Astrocyte (in vitro differentiated cells and primary cell): ENCODE measurements at places on chromosomes 1 and 21. TPM values are rescaled to one million over a fixed set of nuclear protein-coding genes. Genes with fewer than 3 reads are reported as not detected.

- H3K27me3 ChIP-seq, result no peaks in the 10 kb centered on the region
- H3K27ac ChIP-seq, result no peak overlapping the region
- H3K36me3 ChIP-seq, result no peaks in the 10 kb centered on the region
- no peak overlapping the region for H3K4me3 ChIP-seq
These were observed 183.6 kb downstream of the GIPC2 start for GRCh38 chr1:78229344-78229743.

Gene CD101
- total RNA-seq, result 1.6 and 2.6 TPM in 2 replicates

DNA sequence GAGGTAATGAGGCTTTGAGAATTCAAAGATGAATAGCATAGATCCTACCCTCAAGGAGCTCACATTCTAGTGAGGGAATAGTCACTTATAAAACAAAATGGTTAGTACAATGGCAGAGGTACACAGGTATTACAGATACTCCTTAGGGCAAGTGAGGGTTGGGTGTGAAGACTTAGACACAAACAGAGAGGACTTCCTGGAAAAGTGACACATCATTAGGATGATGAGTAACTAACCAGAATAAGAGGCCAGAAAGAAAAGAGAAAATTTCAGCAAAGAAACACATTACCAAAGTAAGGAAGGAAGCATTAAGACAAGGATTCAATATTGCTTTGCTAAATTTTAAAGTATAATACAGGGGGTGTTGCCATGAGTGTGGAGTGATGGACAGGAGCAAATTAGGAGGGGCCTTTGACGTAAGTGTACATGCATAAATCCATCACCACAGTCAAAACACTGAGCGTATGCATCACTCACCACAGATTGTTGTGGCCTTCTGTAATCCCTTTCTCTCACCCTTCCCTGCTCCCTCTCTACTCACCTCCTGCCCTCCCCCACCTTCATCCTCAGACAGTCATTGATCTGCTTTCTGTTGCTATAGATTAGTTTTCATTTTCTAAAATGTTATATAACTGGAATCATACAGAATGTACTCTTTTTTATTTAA lies 7.9 kb downstream of the CD53 start:
- no peak for DNase-seq
- H3K4me1 ChIP-seq, result no peaks in the 10 kb centered on the region
- no peak overlapping the region for H3K4me3 ChIP-seq
- no peak overlapping the region for H3K27ac ChIP-seq
- H3K27me3 ChIP-seq, result no peaks in the 10 kb centered on the region

- DNase-seq, result peak; percentile 45
- H3K4me1 ChIP-seq, result peaks cover 6% of the 10 kb centered on the region
- H3K36me3 ChIP-seq, result no peaks in the 10 kb centered on the region
- no peaks in the 10 kb centered on the region for H3K27me3 ChIP-seq
- H3K27ac ChIP-seq, result no peak overlapping the region
These were observed 9.0 kb downstream of the NSL1 start for GRCh38 chr1:212782422-212783154.

DNA sequence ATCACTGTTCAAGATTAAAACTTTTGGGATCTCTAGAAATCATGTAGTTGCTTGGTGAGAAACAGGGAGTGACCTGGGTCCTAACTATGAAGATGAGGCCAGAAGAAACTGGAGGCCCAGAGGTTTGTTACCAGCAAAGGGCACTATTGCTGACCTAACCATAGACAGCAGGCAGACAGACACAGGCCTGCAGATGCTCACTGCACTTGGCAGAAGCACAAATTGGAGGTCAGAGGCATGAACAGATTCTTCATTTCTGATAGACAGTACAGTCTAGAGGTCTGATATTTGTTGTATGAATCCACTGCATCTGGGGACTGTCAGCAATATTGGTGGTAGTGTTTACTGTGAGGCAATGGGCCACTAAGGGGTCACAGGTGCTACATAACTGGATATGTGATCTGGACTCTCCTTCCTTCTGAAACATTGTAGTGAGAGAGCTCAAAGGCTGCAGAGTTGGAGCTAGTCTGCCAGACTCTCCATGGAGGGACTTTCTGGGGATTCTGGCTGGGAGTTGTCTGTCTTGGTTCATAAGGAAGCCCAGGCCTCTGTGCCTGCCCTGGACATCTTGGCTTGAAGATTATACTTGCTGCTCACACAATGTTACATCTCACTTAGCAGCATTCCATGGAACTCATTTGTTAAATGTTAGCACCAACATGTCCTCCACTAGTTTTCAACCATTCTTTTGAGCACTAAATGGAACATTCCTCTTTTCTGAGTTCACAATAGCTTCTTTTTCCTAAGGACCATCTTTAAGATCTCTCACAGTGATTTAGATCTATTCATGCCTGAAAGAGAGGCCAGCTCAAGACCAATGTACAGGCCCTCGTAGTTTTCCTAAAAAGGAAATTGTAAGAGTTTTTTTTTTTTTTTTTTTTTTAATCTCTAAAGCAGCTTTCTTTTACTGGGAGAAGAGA lies 26.9 kb upstream of the CCN1 start:
- no peak for DNase-seq
- no peak overlapping the region for H3K4me3 ChIP-seq
- H3K4me1 ChIP-seq, result peaks cover 47% of the 10 kb centered on the region
- no peaks in the 10 kb centered on the region for H3K27me3 ChIP-seq
- H3K36me3 ChIP-seq, result peaks cover 4% of the 10 kb centered on the region

GRCh38 chr1:215479567-215479966 lies 87.5 kb upstream of the KCTD3 start:
- H3K27ac ChIP-seq, result no peak overlapping the region
- no peaks in the 10 kb centered on the region for H3K27me3 ChIP-seq
- no peaks in the 10 kb centered on the region for H3K36me3 ChIP-seq
- peaks cover 12% of the 10 kb centered on the region for H3K4me1 ChIP-seq

- H3K27ac ChIP-seq, result no peak overlapping the region
- no peaks in the 10 kb centered on the region for H3K27me3 ChIP-seq
- H3K4me3 ChIP-seq, result no peak overlapping the region
These were observed 8.1 kb downstream of the ODF2L start for GRCh38 chr1:86387916-86388627.

Gene CR1
- 0.09 and 0.14 TPM in 2 replicates for total RNA-seq

DNA sequence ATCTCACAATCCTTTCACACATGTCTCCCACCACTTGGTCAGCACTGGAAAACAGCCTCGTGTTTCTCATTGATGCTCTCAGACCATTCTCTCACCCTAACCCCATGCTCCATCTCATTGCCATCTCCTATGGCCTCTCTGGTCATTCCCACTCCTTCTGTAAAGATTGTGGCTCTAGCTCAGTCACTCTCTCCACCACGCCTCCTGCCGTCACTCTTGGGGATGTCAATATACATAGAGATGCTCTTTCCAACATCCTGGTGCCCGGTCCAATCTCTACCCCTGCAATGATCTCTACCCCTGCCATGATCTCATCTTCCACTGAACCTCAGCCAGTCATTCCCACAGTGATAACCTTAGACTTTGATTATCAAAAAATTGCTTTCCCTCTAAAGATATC lies 90.1 kb downstream of the NTPCR start:
- no peaks in the 10 kb centered on the region for H3K27me3 ChIP-seq
- no peak for DNase-seq
- H3K36me3 ChIP-seq, result no peaks in the 10 kb centered on the region

Gene PBX1
- 34.2 and 37.2 TPM in 2 replicates for total RNA-seq

DNA sequence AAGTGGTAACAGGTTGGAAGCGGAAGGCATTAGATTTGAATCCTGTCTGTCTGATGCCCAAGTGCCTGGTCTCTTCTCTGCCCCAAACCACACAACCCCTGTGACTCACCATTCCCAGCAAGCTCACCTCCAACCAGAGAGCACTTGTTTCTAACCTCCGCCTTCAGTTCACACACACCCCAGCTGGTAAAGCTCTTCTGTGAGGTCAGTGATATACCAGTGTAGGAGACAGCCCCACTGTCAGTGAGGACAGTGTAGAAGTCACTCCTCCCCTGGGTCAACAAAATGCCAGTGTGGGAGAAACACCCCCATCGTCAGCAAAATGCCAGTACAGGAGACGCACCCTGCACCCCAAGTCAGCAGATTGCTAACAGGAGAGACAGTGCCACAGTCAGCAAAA lies 2.6 kb downstream of the RIMS3 start:
- no peaks in the 10 kb centered on the region for H3K4me1 ChIP-seq
- H3K4me3 ChIP-seq, result no peak overlapping the region
- peak; percentile 36 for DNase-seq
- no peaks in the 10 kb centered on the region for H3K36me3 ChIP-seq

GRCh38 chr21:17340081-17340480 lies 172.8 kb upstream of the CXADR start:
- DNase-seq, result no peak
- no peaks in the 10 kb centered on the region for H3K4me1 ChIP-seq
- no peak overlapping the region for H3K4me3 ChIP-seq

GRCh38 chr1:39132505-39133339 lies 71.8 kb upstream of the MACF1 start:
- no peaks in the 10 kb centered on the region for H3K36me3 ChIP-seq
- no peak overlapping the region for H3K4me3 ChIP-seq
- H3K27ac ChIP-seq, result peak overlapping the region; percentile 70
- H3K27me3 ChIP-seq, result no peaks in the 10 kb centered on the region

DNA sequence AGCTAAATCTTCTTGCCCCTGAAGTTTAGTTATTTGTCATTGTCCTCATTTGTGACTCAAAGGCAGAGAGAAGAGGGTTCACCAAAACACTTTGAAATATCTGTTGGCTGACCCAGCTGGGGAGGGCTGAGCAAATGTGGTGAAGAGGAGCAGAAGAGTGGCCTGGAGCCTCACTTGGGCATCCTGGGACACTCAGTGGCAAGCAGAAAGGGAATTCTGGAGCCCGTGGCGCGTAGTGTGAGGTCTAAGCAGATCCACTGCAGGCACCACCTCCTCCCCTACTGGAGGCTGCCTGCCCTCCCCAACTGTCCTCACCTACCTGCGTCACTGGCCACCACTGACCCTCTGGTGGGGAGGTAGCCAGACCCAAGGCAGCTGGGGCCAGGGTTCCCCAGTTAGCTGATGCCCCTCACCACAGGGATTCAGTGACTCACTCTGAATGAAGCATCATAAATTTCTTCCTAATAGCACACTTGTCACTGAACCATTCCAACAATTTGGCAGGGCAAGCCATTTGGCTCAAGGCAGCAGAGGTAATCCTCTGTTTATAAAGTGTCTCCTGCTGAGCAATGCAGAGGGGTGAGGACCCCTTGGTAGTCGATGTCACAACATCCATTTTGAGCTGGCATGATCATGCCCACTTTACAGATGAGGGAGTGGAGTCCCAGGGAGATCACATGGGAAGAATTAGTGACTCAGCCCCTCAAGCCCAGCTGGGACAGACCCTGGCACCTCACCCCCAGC lies 80.3 kb downstream of the NENF start:
- peaks cover 18% of the 10 kb centered on the region for H3K4me1 ChIP-seq
- no peaks in the 10 kb centered on the region for H3K36me3 ChIP-seq
- H3K27me3 ChIP-seq, result peaks cover 11% of the 10 kb centered on the region
- H3K27ac ChIP-seq, result peak overlapping the region; percentile 28
- DNase-seq, result peak; percentile 86
- no peak overlapping the region for H3K4me3 ChIP-seq

- no peaks in the 10 kb centered on the region for H3K4me1 ChIP-seq
- no peak overlapping the region for H3K27ac ChIP-seq
- H3K27me3 ChIP-seq, result no peaks in the 10 kb centered on the region
- no peak for DNase-seq
- H3K4me3 ChIP-seq, result no peak overlapping the region
- no peaks in the 10 kb centered on the region for H3K36me3 ChIP-seq
These were observed 520.4 kb upstream of the CXADR start for GRCh38 chr21:16992448-16992847.

GRCh38 chr1:82931006-82931405 lies 1067.9 kb downstream of the TTLL7 start:
- no peaks in the 10 kb centered on the region for H3K27me3 ChIP-seq
- H3K27ac ChIP-seq, result no peak overlapping the region
- no peaks in the 10 kb centered on the region for H3K36me3 ChIP-seq
- no peak for DNase-seq
- no peaks in the 10 kb centered on the region for H3K4me1 ChIP-seq
- H3K4me3 ChIP-seq, result no peak overlapping the region

- no peaks in the 10 kb centered on the region for H3K27me3 ChIP-seq
- H3K36me3 ChIP-seq, result no peaks in the 10 kb centered on the region
- no peak for DNase-seq
- no peak overlapping the region for H3K4me3 ChIP-seq
These were observed 54.4 kb upstream of the B3GALNT2 start for GRCh38 chr1:235558621-235559169.

DNA sequence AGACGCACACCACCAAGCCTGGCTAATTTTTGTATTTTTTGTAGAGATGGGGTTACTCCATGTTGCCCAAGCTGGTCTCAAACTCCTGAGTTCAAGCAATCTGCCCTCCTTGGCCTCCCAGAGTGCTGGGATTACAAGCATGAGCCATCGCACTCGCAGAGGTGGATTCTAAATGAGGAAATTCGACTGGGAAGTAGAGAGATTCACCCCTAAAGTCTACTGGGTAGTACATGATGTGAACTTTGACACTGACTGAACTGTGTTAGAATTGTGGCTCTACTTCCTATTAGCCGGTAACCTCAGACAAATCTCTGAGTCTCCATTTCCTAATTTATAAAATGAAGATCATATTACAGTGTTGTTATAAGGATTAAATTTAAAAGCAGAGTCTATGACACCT lies 276.0 kb upstream of the NR5A2 start:
- no peak overlapping the region for H3K27ac ChIP-seq
- DNase-seq, result no peak
- no peaks in the 10 kb centered on the region for H3K27me3 ChIP-seq
- no peaks in the 10 kb centered on the region for H3K4me1 ChIP-seq
- no peak overlapping the region for H3K4me3 ChIP-seq
- no peaks in the 10 kb centered on the region for H3K36me3 ChIP-seq

DNA sequence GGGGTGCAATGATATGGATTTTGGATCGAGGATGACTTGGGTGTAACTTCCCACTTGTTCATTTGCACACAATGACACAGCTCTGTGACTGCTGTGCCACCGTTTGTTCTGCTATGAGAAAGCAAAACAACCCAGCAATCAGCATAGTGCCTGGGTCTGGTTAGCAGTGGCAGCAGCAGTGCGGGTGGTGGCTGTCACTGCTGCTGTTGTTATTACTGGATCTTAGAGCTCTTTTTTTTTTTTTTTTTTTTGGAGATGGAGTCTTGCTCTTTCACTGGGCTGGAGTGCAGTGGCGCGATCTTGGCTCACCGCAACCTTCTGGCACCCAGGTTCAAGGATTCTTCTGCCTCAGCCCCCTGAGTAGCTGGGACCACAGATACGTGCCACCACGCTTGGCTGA lies 56.9 kb downstream of the TBCE start:
- no peaks in the 10 kb centered on the region for H3K36me3 ChIP-seq
- no peaks in the 10 kb centered on the region for H3K27me3 ChIP-seq
- no peak overlapping the region for H3K4me3 ChIP-seq
- H3K4me1 ChIP-seq, result no peaks in the 10 kb centered on the region
- H3K27ac ChIP-seq, result no peak overlapping the region

GRCh38 chr1:55547405-55547804 lies 332.2 kb upstream of the USP24 start:
- no peak overlapping the region for H3K27ac ChIP-seq
- no peaks in the 10 kb centered on the region for H3K27me3 ChIP-seq
- no peak overlapping the region for H3K4me3 ChIP-seq
- DNase-seq, result no peak
- H3K4me1 ChIP-seq, result peaks cover 2% of the 10 kb centered on the region
- H3K36me3 ChIP-seq, result no peaks in the 10 kb centered on the region

Gene PCSK9
- total RNA-seq, result 0.53 and 1.4 TPM in 2 replicates
